Activated B cell treated with CpG ODN at 0.5 μM for 24 hours (primary cell): ENCODE measurements at places on chromosomes 6 and 20.

DNA sequence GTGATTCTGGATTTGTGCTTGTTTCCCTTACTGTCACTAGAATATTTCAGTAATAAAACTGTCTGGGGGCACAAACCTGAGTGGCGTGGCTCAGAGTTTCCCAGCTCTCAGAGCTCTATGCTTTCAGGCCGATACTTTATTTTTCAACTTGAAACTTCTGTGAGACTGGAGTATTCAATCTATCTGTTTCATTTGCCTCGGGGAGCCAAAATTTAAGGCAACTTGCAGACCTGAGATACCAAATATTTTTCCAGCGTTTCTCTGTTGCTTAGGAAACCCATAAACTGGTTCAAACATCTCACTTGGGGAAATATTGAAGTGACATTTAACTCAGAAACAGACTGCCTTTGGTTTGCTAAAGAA, 74.7 kb downstream of the SOBP start:
- no peak for DNase-seq

DNA sequence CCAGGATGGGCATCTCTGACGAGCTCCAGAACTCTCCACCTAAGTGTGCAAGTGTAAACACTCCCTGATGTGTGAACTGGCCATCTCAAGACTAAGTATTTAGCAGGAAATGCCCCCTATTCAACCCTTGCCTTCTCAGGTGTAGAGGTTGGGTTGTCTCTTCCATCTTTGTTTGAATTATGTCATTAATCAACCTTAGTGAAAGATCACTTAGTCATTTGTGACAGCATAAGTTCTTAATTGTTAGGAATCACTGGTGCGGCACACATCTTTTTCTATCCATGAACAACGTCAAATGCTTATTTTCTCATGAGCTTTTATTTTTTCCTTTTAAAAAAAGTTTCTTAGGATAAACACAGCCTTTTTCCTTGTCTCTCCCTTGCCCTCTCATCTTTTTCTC, 151.6 kb downstream of the ESR1 start:
- no peak for DNase-seq

GRCh38 chr6:35208419-35208818, 5.3 kb upstream of the SCUBE3 start:
- no peak for DNase-seq

GRCh38 chr6:13445744-13446115, 41.7 kb downstream of the GFOD1 start:
- no peak for DNase-seq

- no peak for DNase-seq
These were observed 76.0 kb upstream of the CD93 start for GRCh38 chr20:23161968-23162696.

- peak; percentile 73 for DNase-seq
These were observed 45.8 kb downstream of the FOXP4 start for GRCh38 chr6:41591859-41592502.

- no peak for DNase-seq
These were observed 826 bp upstream of the PYGB start for GRCh38 chr20:25247000-25247517.

- DNase-seq, result peak; percentile 72
These were observed 15.5 kb downstream of the CCDC167 start for GRCh38 chr6:37483917-37484785.

DNA sequence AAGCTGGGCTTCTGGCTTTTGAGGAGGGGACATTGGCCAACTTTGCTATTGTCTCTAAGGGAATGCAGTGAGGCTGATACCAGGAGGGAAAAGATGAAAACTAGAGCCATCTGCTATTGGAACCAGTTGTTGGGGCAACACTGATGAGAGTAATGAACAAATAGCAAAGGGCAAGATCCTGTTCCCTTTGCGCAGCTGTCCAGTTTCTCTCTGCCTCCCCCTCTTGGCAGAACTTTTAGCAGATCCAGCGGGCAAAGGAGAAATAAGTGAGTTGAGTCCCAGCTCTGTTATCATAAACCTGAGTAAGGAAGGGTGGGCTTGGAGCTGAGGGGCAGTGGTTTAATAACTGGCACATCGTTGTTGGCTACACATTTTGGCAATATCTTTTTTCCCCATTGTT, 126.8 kb downstream of the AKAP7 start:
- no peak for DNase-seq

- DNase-seq, result no peak
These were observed 134.6 kb upstream of the ECI2 start for GRCh38 chr6:4270001-4270400.

DNA sequence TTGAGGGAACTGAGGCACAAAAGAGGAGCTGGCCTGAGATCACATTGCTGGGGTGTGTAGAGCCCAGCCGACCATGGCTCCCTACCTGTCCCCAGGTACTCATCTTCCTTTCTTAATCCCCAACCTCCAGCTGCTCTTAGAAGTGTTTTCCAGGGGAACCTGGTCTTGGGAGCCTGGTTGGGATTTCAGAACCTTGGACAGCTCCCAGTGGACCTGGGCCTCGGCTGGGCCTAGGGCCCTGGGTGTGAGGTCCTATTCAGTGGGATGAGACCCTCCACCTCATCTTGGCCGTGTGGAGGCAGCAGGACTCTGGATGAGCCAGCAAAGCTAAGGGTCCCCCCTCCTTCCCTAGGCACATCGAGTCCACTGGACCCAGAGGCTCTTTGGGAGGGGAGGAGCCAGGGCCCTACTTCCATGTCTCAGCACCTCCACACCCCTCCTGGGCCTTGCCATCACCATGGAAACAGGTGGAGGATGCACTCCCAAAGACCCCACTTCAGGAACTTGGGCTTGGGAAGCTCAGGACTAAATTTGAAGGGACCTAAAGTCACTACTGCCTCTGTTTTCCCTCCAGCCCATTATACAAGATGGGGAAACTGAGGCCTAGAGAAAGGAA, 38.5 kb downstream of the DLGAP4 start:
- DNase-seq, result no peak

DNA sequence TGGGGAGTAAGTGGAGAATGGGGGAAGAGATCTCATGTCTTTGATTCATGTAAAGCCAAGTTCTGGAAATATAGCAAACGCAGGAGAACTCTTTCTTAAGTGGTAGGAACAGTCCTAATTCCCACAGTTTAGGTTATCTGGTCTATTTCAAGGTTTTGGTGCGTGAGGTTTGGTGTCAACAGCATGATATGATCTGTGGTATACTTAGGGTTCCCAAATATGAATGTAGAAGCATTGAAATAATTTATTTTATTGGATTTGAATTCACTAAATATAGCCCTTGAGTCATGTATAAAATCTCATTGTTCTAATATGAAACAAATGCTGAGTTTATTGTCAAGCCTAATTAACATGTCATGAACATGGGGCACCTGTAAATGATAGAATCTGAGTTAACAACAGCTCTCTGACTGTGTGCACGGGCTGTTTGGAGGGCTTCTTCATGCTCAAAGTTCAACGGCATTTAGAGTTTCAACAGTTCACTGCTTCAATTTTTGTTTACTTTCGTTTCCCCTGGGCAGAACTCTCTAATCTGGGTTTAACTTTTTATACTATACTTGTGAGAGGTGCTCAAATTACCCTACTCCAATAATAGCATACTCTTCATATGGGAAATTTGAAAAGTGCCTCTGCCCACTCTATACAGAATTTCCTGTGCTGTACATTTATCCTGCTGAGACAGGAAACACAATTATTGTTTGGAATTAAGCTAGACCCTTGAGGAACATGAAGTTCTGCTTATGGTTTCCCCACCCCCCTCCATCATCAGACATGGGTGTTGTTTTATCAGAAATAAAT, 236.3 kb upstream of the ZNF217 start:
- no peak for DNase-seq

DNA sequence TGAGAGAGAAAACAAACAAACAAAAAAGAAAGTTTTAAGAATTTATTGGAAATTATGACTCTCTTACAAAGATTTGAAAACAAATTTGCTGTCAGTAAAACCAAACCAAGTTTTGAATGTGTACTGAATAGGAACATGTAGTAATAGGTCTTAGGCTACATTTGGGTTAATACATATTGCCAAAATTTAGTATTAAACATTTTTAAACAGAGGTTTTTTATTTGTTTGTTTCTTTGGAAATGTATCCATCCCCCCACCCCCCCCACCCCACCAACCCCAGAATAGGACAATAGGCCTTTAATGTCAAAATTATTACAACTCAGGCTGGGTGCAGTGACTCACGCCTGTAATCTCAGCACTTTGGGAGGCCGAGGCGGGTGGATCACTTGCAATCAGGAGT, 2.5 kb downstream of the C6orf118 start:
- DNase-seq, result no peak

DNA sequence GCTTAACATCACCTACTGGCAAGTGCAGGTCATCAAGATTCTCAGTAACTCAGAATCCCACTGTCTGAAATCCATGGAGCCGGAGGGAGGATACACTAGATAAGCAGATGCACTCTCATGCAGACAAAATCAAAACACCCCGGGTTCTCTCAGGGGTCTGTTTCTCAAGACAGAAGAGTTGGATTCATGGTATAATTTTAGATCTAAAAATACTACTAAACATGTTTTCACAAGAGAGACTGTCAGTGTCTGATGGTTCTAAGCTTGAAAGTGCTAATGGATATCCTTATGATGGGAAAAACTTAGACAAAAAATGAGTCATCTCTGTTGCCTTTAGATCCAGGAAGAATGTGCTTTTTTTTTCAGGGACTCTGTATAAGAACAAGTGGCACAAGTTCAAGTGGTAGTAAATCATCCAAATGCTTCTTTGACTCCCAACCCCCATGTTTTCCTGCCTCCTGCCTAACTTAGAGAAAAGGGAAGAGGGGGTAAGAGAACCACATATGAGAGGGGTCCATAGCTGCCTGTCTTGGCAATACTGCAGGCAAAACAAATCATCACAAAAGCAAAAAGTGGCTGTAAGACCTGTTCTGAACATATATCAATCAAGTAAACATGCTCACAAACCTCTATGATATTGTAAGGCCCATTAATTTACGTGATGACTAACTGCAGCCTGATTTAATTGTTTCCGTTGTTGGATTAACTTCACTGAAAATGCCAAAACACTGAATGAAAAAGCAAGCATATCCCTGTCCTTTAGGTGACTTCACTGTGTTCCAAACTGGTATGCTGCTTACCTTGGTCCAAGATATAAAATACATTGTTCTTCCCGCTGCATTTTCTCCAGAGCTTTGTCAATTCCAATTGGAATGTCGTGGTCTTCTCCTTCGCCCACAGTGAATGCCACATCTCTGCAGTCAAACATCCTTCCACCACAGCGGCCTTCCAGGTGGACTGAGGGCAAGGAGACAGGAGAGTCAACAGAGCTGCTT, 84.0 kb upstream of the TULP1 start:
- DNase-seq, result no peak

GRCh38 chr20:21026951-21027350, 79.2 kb downstream of the LINC00237 start:
- DNase-seq, result no peak

DNA sequence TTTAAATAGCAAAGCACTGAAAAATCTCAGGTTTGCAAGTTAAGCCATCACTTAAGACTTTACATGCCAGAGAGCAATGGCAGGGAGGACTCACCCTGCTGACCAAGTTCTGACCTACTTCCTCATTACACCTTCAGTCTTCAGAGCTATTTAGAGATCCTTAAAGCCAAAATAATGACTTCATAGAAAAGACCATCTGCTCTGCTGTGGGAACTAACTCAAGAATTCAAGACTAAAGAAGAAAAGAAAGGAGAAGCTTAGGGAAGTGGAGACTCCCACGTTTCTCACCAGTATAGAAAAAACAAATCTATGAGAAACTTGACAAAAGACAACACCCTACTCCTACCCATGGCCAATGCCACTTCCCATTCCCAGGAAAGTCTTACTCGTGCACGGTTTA, 28.6 kb downstream of the XPO5 start:
- DNase-seq, result no peak

- DNase-seq, result no peak
These were observed 9.6 kb downstream of the MOXD1 start for GRCh38 chr6:132391391-132392269.

- no peak for DNase-seq
These were observed 277.9 kb downstream of the C6orf118 start for GRCh38 chr6:165031502-165031901.

DNA sequence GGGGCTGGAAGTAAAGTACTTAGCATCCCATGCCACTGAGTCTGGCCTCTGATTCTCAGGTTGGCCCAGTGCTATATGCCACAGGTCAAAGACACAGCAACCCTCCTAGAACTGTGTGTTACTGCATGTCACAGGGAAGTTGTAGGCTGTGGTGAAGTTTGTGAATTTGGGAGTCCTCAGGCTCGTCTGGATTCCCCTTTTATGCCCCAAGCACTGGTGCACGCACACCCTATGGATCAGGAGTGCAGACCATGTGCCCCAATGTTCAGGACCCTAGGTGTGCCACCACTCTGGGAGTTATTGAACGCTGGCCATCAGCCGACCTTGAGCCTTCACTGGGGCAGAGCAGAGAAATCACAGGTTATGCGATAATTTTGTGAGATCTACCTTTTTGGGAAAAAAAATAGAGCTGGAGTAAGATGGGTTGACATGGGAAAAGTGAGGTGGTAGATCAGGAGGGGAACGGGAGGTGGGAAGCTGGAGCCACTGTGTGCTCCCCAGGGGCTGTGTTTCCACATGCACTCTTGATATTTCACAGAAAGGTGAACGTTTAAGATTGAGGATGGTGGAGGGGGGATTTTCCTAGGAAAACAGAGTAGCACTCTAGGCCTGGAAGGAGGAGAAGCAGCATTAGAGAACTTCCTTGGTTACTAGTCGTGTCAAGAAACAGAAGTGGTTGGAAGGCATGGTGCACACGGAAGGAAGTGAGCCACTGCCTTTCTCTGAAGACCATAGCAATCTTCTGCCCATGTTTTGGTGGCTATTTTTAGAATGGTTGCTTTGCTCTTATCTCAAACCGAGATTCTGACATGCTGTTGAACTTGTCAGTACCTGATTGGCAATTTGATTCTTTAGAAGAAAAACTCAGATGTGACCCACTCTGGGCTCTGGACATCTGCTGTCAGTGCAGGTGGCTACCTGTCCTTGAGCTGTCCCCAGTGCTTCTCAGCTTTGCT, 44.1 kb downstream of the DUSP22 start:
- no peak for DNase-seq

- no peak for DNase-seq
These were observed 24.8 kb upstream of the FOXQ1 start for GRCh38 chr6:1287103-1287591.

DNA sequence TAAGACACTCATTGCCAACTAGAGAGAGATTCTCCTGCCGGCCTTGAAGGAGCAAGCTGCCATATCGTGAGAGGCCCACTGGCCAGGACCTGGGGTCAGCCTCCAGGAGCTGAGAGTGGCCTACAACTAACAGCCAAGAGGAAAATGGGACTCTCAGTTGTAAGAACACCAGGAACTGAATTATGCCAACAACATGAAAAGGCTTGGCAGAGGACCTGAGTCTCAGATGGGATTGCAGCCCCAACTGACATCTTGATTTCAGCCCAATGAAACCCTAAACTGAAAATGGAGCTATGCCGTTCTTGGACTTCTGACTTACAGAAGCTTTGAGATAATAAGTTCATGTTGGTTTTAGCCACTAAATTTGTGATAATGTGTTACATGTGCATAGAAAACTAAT, 193.5 kb upstream of the LRFN2 start:
- DNase-seq, result no peak

DNA sequence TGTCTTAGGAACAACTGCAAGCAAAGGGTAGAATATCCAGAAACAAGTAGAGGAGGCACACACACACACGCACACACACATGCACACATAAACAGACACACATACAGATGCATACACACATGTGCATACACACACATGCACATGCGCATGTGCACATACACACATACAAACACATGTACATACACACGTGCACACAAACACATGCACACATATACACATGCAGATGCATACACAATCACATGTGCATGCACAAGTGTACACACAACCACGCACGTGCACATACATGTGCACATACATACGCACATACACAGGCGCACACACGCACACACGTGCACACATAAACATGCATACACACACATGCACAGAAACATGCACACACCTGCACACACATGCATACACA, 206.5 kb upstream of the OPRM1 start:
- DNase-seq, result no peak
